Activated CD4-positive, alpha-beta memory T cell treated with anti-CD3 and anti-CD28 coated beads for 36 hours (primary cell): ENCODE measurements at places on chromosomes 12 and 14.

GRCh38 chr12:110010853-110011723, 11.9 kb downstream of the ANKRD13A start:
- peak overlapping the region; percentile 36 for H3K4me3 ChIP-seq
- peaks cover 38% of the 10 kb centered on the region for H3K36me3 ChIP-seq
- H3K27ac ChIP-seq, result peak overlapping the region; percentile 14
- peak; percentile 51 for DNase-seq
- H3K4me1 ChIP-seq, result peaks cover 75% of the 10 kb centered on the region

GRCh38 chr12:89793946-89794345, 85.3 kb upstream of the ATP2B1 start:
- no peak overlapping the region for H3K27ac ChIP-seq
- no peaks in the 10 kb centered on the region for H3K36me3 ChIP-seq
- no peaks in the 10 kb centered on the region for H3K4me1 ChIP-seq

GRCh38 chr14:89748004-89748403, 206.5 kb downstream of the EFCAB11 start:
- no peak overlapping the region for H3K27ac ChIP-seq
- peaks cover 2% of the 10 kb centered on the region for H3K36me3 ChIP-seq
- no peaks in the 10 kb centered on the region for H3K27me3 ChIP-seq
- H3K4me1 ChIP-seq, result peaks cover 36% of the 10 kb centered on the region
- no peak overlapping the region for H3K4me3 ChIP-seq
- DNase-seq, result peak; percentile 53

DNA sequence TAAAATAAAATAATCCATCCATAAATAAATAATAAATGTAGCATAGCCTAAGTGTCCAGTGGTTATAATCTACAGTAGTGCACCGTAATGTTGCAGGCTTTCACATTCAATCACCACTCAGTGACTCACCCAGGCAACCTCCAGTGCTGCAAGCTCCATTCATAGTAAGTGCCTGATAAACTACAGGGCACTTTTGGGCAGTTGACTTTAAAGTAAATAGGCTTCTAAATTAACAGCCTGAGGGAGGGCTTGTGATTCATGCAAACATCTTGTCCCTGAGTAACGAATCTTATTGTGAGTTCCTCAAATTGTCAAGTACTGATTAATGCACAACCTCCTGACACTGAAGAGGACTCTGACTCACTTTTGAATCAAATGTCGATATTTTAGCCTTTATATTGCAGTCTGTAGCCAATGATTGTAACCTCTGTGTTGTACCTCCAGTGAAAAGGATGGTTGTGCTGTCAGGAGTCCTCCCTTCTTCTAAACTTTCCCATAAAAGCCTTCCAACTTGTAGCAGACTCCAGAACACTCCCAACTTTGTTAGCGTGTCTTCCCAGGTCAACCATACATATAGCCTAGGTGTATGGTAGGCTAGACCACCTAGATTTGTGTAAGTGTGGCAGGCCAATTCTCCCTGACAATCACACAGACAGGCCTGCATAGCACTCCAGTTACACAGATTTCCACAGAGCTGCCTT, 55.0 kb upstream of the BICD1 start:
- no peaks in the 10 kb centered on the region for H3K36me3 ChIP-seq
- H3K27ac ChIP-seq, result no peak overlapping the region
- peaks cover 2% of the 10 kb centered on the region for H3K4me1 ChIP-seq
- no peak overlapping the region for H3K4me3 ChIP-seq
- no peaks in the 10 kb centered on the region for H3K27me3 ChIP-seq

- H3K27ac ChIP-seq, result no peak overlapping the region
- peaks cover 5% of the 10 kb centered on the region for H3K27me3 ChIP-seq
- no peaks in the 10 kb centered on the region for H3K4me1 ChIP-seq
- no peak for DNase-seq
Measured at GRCh38 chr12:52655251-52655650, 3.2 kb upstream of the KRT2 start.
